AML-193 (cell line): ENCODE measurements at places on chromosomes 1 and 21.
A peak's percentile ranks its signal among the peaks of the same experiment; 100 is the strongest.

DNA sequence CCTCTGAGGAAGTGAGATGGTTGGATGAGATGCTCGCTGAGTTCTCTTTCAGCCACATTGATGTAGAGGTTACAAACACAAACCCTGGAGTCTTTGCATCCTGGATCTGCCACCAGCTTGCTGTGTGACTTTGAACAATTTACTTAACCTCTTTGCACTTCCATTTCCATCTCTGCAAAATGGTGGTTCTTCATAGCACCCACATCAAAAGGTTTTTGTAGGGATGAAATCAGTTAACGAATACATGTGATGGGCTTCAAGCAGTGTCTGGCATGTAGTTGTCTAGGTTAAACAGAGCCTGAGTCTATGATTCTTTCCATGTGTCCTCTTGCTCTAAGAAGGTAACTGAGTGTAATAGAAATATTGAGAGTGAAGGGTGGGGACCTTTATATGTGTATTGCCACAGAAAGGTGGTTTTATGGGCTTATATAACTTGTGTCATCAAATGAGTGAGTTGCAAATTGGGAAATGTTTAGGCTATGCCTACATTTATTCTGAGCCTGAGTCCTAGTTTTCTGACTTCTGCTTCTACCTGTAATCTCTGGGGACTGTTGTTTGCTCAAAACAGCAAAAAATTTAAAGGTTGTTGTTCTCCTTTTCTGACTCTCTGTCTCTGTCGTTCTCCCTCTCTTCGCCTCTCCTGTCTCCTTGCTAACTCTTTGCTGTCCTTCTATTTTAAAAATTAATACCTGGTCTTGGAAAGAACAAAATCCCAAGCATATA lies 27.3 kb upstream of the LRRN2 start:
- DNase-seq: no peak

DNA sequence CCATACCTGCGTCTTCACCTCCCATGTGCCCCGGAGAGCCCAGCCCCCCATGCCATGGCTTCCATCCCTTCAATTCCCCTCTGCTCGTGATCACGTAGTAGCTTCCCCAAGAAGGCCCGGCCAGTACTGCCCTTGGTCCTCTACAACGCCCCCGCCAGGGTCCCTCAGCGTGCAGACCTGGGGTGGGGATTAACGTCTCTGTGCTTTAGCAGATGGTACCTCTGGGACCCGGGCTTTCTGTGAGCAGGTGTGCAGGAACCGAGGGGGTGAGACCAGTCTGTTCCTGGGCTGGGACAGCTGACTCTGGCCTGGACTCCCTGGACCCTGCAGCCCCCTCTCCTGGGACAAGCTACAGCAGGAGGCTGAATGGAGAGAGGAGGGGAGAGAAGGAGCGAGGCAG lies 1.2 kb downstream of the PLCH2 start:
- no peak for DNase-seq

GRCh38 chr1:39416609-39417008 lies 74.8 kb upstream of the BMP8A start:
- DNase-seq: no peak

DNA sequence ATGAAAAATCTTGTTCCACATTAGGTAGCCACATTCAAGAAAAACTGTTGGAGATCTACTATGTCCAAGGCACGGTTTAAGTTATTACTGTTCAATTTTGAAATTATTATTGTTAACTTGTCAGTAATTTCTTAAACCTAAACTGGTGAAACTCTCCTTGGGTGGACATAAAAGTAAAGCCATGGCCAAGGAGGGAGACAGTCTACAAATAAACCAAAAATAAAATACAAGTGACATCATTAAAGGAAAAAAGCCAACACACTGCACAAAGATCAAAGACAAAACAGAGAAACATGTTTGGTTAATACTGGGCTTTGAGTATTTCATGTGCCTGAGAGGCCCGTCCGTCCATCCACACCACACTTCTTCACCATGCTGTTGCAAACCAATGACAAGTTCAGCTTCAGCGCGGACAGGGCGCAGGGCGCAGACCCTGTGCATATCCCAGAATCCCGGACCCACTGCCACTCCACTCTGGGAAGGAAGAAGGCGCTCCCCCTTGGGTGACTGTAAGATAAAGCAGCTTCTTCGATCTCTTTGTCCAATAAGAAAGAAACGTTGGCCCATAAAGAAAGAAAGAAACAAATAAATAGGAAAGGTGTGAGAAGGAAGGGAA lies 918 bp upstream of the RASAL2 start:
- no peak for DNase-seq

DNA sequence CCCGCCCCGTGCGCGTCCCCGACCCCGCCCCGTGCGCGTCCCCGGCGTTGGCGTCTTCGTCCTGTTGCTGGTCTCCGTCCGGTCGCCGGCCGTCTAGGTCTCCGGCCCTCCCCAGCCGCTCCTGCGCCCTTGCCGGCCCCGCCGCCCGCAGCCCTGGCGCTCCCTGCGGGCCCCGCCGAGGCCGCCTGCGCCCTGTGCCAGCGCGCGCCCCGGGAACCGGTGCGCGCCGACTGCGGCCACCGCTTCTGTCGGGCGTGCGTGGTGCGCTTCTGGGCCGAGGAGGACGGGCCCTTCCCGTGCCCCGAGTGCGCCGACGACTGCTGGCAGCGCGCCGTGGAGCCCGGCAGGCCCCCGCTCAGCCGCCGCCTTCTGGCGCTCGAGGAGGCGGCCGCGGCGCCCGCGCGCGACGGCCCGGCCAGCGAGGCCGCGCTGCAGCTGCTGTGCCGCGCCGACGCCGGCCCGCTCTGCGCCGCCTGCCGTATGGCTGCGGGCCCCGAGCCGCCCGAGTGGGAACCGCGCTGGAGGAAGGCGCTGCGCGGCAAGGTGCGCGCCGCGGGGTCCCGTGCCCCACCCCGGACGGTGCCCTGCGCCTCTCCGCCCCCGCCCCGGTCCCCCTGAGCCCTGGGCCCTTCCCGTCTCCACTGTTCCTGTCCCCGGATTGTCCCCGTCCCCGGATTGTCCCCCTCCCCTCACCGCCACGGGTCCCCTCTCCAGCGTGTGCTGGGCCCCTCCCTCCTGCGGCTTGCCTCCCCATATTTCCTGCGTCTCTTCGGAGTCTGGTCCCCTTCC lies at the start of gene RNF187:
Gene RNF187, plus strand, starts transcription at position 47 of the 789 bp plus-strand sequence.
- DNase-seq: no peak

DNA sequence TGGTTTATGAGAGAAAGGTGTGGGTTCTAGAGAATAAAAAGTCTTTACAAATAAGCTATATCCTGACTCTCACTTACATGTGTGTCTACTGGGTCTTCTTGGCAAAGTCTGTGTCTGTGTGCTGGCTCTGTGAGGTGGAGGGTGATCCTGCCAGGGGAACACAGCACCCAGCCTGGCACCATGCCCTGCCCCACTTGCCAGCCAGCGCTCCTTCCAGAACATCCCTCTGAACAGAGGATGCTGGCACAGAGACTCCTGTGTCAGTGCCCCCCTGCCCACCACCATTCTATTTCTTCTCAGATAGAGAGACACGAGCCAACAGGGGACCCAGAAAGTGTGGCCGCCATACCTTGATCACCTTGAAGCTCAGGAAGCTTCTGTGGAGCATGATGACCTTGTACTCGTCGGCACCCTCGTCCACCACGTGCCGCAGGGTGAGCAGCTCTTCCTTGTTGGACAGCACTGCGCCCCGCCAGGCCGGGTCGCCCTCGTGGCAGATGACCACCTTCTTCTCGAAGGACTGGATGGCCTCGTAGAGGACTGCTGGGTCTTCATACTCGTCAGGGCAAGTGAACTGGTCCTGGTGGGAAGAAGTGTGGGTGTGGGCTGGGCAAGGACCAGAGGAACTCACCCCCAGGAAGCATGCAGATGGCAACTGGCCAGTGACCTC lies 49.7 kb downstream of the NTPCR start:
- DNase-seq: no peak

- DNase-seq: no peak
Measured at GRCh38 chr1:47677241-47677940, 239.5 kb downstream of the FOXD2 start.

DNA sequence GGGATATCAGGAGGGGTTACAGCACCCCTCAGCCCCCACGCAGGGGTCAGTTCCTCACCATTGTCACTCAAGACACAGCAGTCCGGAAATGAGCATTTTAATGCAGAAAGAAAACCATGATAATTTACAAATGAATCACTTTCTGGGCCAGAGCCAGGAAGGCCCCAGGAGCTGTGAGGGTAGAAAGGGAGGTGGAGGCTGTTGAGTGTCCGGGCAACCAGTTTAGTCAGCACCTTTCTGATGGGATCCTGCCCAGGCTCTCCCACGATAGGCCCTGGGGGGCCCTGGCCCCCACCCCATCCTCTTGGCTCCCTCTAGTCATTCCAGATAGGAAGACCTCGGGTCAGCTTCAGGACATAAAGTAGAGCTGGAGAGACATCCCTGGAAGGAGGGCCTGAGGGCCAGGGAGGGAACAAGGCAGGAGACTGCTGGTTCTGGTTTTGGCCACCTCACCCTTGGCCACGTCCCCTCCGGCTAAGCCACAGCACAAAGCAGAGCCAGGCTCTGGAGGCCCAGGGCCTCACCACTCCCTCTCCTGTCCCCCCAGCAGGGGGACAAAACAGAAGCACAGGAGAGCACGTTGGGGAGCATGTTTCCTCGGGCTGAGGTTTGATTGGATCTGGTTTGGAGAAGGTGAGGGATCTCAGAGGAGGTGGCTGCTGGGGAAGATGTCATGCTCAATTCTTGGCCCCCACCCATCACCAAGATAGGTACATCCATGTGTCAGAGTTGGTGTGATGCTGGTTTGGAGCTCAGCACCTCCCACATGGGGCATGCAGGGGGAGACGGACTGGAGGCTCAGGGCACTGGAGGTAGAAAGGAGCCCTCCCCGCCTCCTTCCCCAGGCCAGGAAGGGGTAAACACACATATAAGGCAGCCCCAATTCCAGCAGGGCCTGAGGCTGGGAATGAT lies 20.6 kb downstream of the ETNK2 start:
- DNase-seq: no peak

DNA sequence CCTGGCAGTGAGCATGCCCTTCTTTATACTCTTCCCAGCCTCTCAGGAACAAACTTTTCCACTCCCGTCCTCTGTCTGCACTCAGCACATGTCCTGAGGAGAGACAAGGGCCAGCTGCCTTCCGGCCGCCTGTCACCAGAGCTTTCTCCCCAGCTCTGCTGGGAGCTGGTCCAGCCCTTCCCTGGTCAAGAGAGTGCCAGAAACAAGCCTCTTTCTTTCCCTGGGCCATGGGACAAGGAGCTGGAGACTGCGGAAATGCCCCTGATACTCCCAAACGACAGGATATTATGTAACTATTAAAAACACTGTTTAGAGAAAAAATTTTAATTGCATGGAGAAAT lies 10.4 kb downstream of the LAMB3 start:
- no peak for DNase-seq

DNA sequence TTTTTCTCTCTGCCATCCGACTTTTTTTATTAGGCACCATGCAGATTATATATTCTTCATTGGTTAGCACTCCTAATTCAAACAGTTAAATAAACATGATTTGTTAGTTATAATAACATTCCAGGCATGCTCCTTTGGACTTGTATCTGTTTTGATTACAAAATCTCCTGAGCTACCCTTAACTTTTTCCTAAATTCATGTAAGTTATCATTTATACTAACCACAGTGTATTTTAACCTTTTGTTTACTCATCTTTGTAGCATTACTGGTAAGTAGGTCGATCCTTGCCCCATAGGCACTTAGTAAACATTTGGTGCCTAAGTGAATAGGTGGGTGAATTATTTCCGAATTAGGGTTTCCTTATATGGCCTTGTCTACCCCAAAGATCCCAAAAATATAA lies 43.8 kb downstream of the MIER1 start:
- DNase-seq: no peak

- peak; percentile 36 for DNase-seq
Measured at GRCh38 chr1:104874044-104874443, 1124.3 kb downstream of the AMY1C start.

- DNase-seq: no peak
Measured at GRCh38 chr1:109240158-109241152, 8.9 kb upstream of the CELSR2 start.

- DNase-seq: no peak
Measured at GRCh38 chr1:159707472-159708260, 6.7 kb downstream of the CRP start.

GRCh38 chr1:56200896-56201295 lies 378.5 kb downstream of the PLPP3 start:
- DNase-seq: no peak

GRCh38 chr1:90614872-90615271 lies 102.2 kb downstream of the BARHL2 start:
- no peak for DNase-seq

- DNase-seq: no peak
Measured at GRCh38 chr21:31710586-31710985, 21.3 kb downstream of the SCAF4 start.

DNA sequence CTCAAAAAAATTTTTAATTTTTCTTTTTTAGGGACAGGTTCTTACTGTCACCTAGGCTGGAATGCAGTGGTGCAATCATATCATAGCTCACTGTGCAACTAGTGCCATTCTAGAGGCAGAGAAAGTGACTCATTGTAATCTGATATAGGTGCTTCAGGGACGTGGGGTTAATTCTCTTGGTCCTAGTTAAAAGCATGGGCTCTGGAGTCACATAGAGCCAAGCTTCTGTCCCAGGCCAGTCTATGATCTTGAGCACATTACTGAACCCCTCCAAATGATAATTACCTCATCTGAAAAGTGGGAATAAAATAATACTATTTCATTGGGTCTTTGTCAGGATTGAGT lies 1.1 kb upstream of the ADIPOR1 start:
- DNase-seq: no peak

- no peak for DNase-seq
Measured at GRCh38 chr1:2072109-2072806, 22.0 kb downstream of the PRKCZ start.

DNA sequence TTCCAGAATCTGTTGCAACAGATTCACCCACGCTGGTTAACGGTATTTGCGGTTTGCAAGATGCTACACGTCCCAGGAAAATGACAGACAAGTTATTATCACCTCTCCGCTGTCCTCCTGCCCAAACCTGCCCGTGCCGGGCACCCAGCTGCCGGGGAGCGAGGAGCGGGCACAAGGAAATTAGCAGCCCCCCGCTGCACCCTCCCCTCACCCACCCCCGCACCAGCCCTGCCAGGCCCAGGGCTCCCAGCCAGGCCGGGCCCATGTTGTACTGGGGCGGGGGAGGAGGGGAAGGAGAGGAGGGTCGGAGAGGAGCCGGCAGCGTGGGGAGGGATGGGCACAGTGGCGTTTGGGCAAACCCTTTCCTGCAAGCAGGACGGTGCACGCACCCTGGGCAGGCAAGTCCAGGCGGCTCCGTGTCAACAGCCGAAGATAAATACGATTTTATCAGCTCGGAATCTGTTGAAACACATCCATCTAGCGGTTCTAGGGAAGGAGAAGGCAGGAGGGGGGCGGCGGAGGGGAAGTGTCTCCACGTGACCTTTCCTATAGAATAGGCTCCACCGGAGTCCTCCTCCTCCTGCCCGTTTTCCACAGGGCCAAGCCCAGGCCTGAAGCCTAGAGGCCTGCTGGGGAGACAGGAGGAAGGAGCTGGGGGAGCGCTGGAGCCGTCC lies 35.1 kb upstream of the CCDC27 start:
- DNase-seq: no peak

GRCh38 chr1:207234690-207235089 lies 86.8 kb upstream of the CD55 start:
- no peak for DNase-seq

- DNase-seq: no peak
Measured at GRCh38 chr1:212355230-212355969, 59.3 kb downstream of the PACC1 start.

- no peak for DNase-seq
Measured at GRCh38 chr1:5576673-5577065, 415.6 kb downstream of the NPHP4 start.
